ENCODE measurements at places on chromosomes 16 and 17.

DNA sequence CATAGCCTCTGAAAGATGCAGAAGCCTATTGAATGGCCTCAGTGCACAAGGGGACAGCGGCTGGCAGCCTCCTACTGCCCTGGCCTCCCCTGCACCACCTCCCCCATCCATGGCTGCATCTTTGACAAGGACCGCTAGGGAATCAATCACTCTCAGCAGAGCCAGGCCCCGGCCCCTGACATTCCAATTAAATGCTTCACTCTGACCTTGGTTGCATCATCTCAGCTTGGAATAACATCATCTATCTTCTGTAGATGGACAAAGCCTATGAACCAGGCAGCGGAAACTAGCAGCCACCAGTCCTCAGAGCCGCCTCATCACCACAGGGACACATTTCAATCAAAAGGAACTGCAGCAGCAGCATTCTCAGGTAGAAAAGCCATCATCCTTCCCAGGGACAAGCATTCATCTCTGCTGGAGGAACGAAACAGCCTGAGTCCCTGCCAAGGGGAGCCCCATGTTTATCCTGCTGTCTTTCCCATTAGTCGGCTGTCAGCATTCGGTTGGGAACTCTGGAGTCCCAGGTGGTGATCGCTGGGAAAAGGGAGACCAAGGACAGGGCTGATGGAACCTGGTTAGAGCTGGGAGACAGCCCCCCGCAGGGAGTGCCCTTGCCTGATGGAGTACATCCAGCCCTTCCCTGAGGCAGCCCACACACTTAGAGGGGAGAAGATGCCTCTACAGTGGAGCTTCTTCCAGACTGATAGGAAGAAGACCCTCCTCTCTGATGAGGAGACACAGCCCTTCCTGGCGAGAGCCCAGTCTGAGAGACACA lies 11.5 kb upstream of the TMEM132E start:
- no peak for DNase-seq

DNA sequence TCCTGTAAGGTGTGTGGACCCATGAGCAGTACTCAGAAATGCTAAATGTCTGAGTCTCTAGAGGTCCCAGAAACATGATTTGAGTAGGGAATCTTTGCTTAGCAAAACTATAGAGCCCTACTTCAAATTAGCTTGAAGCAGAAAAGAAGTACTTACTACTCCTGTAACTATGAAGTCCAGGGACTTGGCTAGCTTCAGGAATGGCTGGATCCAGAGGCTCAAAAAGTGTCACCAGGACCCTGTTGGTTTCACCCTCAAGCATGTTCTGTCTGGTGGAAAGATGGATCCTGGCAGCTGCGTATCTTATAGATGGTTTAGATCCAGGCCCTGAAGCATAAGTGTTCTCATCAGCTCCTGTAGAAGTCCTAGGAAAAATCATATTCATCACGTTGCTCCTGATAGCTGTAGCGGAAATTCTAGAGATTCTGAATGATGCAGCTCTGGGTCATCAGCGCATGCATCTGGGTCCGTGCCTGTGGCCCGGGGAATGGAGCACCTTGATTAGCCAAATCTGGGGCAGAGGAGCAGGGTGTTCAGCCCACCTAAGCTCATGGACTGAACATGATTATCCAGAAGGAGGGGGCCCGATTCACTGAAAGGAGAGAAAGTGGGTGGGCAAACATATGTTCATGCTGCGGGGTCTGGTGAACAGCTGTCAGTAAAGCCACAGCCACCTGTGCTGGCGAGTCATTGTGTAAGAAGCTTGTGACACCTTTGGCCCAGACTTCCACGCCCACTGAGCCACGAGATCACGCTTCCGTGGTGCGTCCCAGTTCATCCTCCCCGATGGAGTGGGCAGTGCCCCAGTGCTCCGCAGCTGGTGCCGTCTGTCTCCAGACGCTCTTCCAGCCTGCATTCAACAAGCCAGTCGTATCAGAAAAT lies 260.6 kb downstream of the CPPED1 start:
- DNase-seq: peak; percentile 99

DNA sequence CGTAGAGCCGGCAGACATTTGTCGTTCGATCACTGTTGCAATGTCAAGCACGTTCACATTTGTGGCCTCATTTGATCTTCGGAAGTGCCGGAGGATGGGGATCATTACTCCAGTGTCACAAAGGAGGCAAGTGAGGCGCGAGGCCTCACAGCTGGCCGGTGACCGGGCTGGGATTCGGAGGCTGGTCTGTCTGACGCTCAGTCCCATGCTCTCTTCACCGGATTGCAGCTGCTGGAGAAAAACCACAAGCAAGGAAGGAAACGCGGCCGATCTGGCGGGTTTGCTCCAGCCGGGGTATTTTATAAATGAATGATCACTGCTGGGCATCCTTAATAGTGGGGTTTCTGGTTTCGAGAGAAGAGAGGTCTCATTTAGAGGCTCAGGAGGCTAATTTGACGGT lies 127.8 kb downstream of the OR1D5 start:
- no peak for DNase-seq

DNA sequence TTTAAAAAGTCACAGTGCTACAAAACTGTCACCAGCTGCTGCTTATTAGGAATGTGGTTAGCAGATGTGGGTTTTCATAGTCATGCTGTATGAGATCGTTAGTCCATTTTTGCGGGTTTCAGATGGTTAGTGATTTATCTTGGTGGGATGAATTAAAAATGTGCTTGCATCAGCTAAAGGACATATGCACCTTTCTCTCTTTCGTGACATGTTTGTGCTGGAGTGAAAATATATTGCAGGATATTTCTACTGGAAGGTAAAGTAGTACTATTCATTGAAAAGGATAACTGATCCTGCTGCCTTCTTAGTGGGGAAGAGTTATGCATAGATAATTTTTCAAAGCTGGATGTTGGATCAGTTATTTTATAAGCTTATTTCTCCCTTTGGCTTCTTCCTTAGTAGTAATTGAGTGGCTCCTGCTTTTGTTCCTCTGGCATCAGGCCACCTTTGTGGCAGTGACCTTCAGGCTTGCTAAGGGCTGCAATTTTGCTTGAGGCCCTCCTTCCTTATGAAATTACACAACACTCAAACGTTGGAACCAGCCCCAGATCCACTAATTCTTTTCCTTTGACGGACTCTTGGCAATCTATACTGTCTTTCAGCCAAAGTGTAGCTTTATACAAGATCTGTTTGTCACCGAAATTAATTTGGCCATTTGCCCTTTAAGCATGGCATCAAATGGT lies 7.5 kb upstream of the SNTB2 start:
- DNase-seq: peak; percentile 32

DNA sequence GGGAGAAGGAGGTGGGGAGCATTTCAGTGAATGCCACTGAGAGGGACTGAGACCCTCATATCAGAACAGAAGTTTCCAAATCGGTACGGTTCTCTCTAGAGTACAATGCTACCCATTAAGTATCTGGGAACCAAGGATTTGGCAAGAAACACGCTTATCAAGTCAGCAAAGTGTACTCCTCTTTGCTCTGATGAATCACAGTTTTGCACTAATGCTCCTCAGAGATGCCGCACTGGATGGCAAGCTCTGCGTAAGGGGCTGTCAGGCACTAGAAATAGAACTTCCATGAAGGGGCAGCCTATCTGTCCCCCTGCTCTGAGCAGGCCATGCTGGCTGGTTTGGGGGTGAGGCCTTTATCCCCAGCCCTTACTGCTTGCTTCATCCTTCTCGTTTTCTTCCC lies 4.8 kb upstream of the ABCC12 start:
- DNase-seq: no peak

DNA sequence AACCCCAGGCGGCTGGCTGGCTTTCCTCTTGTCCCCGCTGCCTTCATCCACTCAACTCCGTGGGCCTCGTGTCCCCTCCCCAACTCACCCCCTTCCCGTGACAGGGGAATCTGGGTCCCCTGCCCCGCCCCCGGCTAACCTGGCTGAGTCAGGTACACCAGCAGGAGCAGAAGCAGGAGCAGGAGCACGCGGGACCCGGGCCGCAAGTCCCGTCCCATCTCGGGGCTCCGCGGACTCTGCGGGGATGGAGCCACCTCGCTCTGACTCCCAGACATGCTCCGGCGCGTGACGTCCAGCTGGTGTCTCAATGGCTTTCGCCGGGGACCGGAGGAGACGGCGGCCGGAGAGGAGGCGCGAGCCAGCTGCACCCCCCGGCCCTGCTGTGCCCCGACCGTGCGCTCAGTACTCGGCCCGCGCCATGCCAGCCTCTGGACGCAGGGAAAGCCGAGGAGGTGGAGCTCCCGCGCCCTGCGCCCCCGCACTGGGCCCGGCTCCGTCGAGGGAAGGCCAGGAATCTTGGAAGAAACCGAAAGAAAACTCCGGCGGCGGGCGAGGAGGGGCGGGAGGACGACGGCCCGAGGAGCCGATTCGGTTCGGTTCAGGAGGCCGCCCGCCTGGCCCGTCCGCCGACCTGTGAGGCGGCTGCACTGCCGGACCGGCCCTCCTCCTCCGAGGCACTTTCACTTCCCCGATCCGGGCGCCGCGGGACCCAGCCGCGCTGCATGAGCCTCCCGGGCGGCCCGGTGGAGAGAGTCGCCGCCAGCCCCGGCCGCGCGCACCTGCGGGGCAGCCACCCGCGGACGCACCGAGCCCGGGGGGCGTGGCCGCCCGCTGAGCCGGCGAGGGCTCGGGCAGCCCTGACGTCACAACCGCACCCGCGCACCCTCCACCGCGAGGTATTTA lies at the start of the genes CXCL16 and ZMYND15:
TSS of gene CXCL16 (minus strand) at position 807 of the 903 bp plus-strand sequence. CDS start at position 218, 589 bp downstream.
TSS of gene ZMYND15 (plus strand) at position 712 of the 903 bp plus-strand sequence. CDS start 716 bp downstream, outside the sequence.
- no peak for DNase-seq

DNA sequence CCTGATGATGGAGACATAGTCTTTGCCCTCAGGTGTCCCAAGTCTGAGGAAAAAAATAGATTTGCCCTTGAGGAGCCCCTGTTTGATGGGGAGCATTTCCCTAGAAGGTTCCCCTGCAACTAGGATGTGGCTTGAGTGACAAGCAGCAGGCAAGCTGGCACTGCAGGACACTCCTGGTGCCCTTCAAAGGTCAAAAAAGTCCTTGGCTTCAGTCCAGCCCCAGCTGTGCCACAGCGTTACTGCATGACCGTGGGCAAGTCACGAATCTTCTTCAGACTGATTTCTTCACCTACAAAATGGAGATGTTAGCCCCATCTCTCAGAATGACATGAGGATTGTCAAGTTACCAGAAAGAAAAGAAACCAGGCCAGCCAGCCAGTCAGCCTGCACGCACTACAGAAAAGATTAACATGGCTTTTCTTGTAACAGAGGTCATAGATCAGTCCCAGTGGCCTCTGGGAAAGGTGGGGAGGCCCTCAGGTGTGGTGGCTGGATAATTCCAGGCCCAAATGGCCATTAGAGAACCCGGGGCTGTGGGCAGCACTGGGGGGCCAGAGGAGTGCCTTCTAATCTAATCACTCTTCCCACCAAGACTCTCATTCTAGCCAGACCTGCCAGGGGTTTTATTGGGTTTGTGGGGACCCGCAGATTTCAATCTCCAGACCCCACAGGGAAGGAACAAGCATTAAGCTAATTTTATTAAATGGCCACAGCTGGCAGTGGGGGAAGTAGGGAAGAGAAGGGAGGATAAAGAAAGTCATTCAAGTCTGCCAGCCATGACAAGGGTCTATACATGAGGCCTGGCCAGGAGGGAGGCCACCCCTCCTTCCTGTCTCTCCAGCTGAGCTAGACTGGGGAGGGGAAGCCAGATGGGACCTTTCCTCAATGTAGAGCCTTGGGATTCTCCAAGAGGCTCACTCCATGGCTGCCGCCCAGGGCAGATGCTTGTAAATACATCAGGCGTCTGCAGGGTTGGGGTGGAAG lies 9.7 kb upstream of the KIF18B start:
- no peak for DNase-seq

DNA sequence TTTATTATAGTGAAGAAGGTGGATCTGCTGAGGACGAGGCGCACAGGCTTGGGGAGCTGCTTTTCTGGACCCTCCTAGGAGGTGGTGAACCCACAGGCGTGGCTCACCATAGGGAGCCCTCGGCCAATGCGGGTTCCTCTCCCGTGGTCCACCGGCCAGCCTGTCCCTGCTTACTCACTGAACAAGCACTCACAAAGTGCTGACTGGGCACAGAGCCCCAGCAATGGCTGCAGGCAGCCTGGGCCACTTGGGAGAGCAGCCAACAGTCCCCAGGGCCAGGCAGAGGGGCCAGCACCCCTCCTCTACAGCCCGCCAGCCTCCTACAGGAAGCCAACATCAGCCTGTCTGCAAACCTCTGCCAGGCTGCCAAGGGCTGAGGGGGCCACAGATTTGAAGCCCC lies 19.1 kb upstream of the NCBP3 start:
- DNase-seq: no peak

GRCh38 chr17:72657467-72658317 lies 434.8 kb downstream of the SLC39A11 start:
- DNase-seq: no peak

DNA sequence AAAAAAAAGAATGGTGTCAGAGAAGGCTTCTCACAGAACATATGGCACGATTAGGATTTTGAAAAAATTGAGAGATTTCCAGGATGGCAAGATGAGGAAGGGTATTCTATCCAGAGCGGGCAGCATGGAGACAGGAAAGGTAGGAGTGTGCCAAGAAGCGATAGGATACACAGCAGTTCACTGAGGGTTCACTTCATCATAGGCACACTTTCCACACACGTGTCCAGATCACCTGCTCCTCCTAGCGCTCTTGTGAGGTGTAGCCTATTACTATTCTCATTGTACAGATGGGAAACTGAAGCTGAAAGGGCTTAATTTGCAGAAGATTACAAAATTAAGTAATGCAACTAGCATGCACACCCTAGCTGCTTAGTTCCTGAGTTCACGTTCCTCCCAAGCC lies 6.2 kb upstream of the ELAC2 start:
- DNase-seq: peak; percentile 55

DNA sequence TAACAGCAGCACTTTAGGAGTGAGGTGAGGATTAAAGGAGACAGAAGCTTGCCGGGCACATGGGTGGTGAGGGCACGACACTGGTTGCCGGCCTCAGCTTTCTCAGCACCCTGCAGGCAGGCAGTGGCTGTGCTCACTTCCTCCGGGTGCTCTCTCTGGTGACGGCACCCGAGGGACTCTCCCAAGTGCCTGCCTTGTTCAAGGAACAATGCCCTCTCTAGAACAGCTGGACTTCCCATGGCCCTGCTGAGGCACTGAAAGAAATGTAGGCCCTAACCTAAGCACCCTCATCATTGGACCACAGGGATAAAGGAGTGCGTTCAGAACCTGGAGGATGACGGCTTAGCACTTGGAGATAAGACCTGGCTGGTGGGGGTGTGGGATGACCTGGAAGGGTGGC lies 72.7 kb downstream of the N4BP1 start:
- DNase-seq: no peak

DNA sequence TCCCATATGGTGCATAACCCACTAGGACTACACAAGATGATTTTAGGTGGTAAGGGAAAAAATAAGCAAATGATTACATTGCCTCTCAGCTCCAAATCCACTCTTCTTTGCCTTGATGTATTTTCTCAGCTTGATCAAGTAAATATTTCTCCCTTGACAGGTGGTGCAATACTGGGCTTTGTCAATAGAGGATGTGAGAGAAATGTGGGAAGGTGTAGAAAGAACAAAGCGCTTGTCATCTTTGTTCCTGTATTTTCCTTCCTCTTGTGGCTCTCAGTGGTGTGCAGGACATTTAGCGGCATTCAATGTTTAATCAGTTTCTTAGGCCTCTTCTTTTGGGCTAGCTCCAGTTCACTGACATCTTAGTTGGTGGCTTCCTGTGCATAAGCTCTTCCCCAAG lies 1165.8 kb upstream of the GOT2 start:
- no peak for DNase-seq

GRCh38 chr17:343211-343610 lies 9.4 kb downstream of the RPH3AL start:
- no peak for DNase-seq

- DNase-seq: no peak
These were observed 151.7 kb downstream of the PRKCB start for GRCh38 chr16:23987443-23987842.
